WTC11 (cell line): ENCODE measurements at places on chromosomes 12 and 14. TPM values are rescaled to one million over a fixed set of nuclear protein-coding genes. Genes with fewer than 3 reads are reported as not detected.

DNA sequence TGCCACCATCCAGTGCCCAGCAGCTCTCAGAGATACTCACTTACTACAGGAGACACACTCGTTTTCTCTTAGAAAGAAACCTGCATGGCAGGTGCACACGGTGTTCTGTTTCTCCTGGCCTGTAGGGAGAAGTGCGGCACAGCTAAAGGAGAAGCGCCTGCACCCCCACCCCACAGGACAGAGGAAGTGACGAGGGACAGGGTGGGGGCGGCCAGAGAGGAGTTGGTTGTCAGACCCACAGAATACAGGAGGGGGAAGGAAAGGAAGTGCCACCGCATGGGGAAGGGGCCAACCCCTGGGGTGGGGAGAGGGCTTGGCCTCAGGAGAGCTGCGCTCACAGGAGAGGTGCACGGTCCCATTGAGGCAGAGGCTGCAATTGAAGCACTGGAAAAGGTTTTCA lies 8.8 kb downstream of the TNFRSF1A start:
- H3K27me3 ChIP-seq = no peaks in the 10 kb centered on the region
- H3K36me3 ChIP-seq = peaks cover 47% of the 10 kb centered on the region
- no peak overlapping the region; the same call in 1 of the 2 replicates for H3K27ac ChIP-seq
- no peak for DNase-seq
- no peak overlapping the region for H3K4me3 ChIP-seq

Gene IGF1
- 0.05 TPM in 1 of 3 replicates, not detected in the others for total RNA-seq

GRCh38 chr14:89432226-89432625 lies 15.2 kb upstream of the FOXN3 start:
- H3K27me3 ChIP-seq = no peaks in the 10 kb centered on the region
- DNase-seq = no peak
- no peak overlapping the region for H3K4me3 ChIP-seq
- H3K4me1 ChIP-seq = peaks cover 76% of the 10 kb centered on the region
- peaks cover 5% of the 10 kb centered on the region; the same call in 1 of the 2 replicates for H3K36me3 ChIP-seq
- peak overlapping the region; percentile 87 for H3K27ac ChIP-seq

- DNase-seq = no peak
- H3K4me1 ChIP-seq = no peaks in the 10 kb centered on the region
- no peaks in the 10 kb centered on the region for H3K27me3 ChIP-seq
- H3K27ac ChIP-seq = no peak overlapping the region
- H3K36me3 ChIP-seq = peaks cover 27% of the 10 kb centered on the region
Observed at GRCh38 chr14:51225751-51226150, 14.3 kb upstream of the TMX1 start.

DNA sequence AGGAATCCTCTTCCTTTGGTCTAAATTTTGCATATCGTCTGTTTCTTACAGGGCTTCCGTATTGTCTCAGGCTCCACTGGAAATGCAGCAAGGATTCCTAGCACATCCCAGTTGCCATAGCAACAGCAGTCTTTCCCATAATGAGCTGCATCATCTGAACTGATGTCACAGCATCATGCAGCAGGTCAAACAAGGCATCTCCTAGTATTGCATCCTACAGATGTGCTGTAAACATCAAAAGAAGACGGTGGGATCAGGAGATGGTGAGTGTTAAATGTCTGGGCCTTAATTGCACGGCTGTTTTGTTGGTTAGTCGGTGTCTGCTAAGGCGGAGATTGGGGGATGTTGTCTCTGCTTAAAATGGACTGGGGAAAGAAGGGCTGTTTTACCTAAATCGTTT lies at the start of gene AKAP6:
Gene AKAP6 (plus strand): TSS at position 153 of the 400 bp plus-strand sequence. CDS start 104,196 bp downstream, outside the sequence.
- no peaks in the 10 kb centered on the region for H3K36me3 ChIP-seq
- H3K4me1 ChIP-seq = peaks cover 5% of the 10 kb centered on the region
- no peaks in the 10 kb centered on the region; the same call in 1 of the 2 replicates for H3K27me3 ChIP-seq
- no peak within 1 kb of the TSS for H3K27ac ChIP-seq

Gene TEAD4
- total RNA-seq = 75.8 to 96.8 TPM (median 78.2 TPM) in 3 replicates
